ENCODE measurements at places on chromosomes 12 and 14. TPM values are rescaled to one million over a fixed set of nuclear protein-coding genes. Genes with fewer than 3 reads are reported as not detected.

GRCh38 chr14:20530771-20531571 lies 25.6 kb downstream of the RNASE10 start:
- DNase-seq = peak; percentile 86

The PLEK2 gene
- polyA plus RNA-seq = 3.6 TPM

DNA sequence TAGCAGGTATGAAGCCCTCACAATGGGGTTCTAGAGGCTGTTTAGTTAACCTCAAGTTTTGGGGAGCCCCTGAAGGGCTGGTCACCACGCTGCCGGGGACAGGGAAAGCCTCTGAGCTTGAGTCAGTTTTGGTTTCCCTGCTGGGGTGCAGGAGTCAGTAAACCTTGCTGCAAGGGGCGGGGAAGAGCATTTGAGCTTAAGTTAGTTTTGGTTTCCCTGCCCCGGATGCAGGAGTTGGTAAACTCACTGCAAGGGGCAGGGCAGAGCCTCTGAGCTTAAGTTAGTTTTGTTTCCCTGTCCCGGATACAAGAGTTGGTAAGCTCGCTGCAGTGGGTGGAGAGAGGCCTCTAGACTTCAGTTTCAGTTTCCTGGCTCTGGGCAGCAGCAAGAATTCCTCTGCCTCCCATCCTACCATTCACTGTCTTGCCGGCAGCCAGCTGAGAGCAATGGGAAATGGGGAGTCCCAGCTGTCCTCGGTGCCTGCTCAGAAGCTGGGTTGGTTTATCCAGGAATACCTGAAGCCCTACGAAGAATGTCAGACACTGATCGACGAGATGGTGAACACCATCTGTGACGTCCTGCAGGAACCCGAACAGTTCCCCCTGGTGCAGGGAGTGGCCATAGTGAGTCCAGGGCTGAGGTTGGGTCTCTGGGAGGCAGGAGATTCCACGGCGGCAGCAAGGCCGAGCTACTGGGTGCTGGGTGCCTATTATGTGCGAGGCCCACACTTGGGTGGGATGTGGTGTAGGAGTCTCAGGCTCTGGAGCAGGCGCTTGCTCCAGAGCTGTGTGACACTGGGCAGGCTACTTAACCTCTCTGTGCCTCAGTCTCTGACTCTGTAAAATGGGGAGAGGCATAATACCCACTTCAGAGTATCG lies at the start of gene OAS2:
Gene OAS2, plus strand, starts transcription at position 357 of the 878 bp plus-strand sequence. Its CDS starts 90 bp downstream, at position 447.
- peak; percentile 68 for DNase-seq

GRCh38 chr12:24759155-24759554 lies 189.7 kb downstream of the BCAT1 start:
- no peak for DNase-seq

DNA sequence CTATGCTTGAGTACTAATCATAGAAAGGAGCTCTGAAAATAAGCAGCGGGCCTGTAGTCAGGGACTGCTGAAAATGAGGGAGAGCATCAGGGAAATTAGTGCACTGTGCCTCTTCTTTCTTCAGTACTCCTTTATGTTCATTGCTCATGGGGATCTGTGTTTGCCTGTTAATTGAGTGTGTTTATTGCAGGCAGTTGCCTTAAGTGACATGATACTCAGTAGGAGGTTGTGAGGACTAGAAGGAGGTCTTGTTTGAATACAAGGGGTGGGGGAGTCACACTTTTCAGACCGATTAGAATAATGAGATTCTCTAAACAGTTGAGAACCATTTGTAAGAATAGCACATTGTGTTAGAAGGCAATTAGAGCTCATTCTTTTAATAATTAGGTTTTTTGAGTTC lies 102.6 kb upstream of the SLCO1C1 start:
- DNase-seq = no peak

DNA sequence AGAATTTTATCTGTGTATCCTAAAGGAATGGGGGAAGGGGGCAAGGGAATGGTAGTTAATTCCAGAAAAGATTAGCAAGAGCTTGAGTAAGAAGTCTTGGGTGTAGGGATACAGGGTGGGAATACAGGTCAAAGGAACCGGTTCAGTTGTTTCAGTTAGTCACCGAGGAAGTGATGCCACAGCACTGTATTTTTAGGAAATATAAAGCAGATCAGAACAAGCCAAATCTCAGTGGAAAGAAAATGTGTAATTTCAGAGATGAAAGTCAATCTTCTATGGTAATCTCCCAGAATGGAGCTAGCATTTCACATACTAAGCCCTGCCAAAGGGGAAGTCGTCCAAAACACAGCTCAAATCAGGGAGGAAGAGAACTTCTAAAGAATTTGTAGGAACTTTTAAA lies 4.7 kb upstream of the TUBA1C start:
- DNase-seq = peak; percentile 61

- DNase-seq = no peak
Observed at GRCh38 chr14:82192387-82192786, 658.7 kb upstream of the SEL1L start.

GRCh38 chr14:89865153-89865552 lies 89.4 kb downstream of the EFCAB11 start:
- no peak for DNase-seq

- DNase-seq = peak; percentile 33
Observed at GRCh38 chr12:106342397-106343213, 14.9 kb upstream of the POLR3B start.

GRCh38 chr14:90698379-90698869 lies 117.8 kb downstream of the TTC7B start:
- peak; percentile 82 for DNase-seq

- DNase-seq = no peak
Observed at GRCh38 chr14:21072031-21072473, 1.9 kb downstream of the ARHGEF40 start.

The FITM1 gene
- 0.93 TPM for polyA plus RNA-seq

The GPR135 gene
- 0.69 TPM for polyA plus RNA-seq

DNA sequence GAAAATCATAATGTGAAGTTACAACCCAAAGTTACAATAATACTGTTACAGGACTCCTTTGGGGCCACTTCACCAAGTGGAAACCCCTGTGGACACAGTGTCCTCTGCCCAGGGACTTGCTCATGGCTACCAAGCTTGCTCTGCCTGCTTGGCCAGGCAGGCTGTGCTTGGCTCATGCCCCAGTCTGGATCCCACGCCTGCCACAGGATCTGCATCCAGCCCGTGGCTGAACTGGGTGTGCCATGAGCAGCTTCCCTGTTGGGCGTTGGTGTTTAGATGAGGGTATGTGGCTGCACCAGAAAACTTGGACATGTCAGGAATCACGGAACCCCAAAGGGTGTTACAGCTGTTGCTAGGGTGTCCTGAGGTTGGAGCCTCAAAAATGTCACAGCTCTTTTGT lies 820.9 kb downstream of the SLC6A15 start:
- no peak for DNase-seq

DNA sequence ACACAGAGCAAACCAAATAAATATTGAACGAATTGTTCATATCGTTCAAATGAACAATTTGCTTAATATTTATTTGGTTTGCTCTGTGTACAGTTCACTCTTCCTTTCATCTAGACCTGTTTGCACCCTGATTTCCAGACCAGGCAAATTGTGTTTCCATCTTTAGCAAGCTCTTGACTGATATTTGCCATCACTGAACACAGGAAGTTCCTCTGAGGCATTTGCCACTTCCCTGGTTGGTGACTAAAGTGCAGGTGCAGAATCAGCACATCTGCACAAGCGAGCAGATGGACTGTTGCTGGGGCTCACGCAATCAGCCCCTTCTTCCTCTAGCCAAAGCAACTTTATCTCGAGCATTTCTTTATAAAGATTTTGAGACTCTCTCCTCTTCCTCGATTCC lies 112.9 kb downstream of the DAAM1 start:
- no peak for DNase-seq

- no peak for DNase-seq
Observed at GRCh38 chr12:108799401-108800243, 57.8 kb downstream of the SSH1 start.

GRCh38 chr12:5204271-5204670 lies 160.6 kb downstream of the KCNA5 start:
- no peak for DNase-seq

The CCDC38 gene
- 0.05 TPM for polyA plus RNA-seq

GRCh38 chr12:108410689-108411088 lies 71.6 kb upstream of the CMKLR1 start:
- no peak for DNase-seq

The SAMD15 gene
- polyA plus RNA-seq = 0.71 TPM

- no peak for DNase-seq
Observed at GRCh38 chr12:53034459-53034858, 15.4 kb upstream of the TNS2 start.

- no peak for DNase-seq
Observed at GRCh38 chr12:64256166-64256800, 34.2 kb upstream of the KICS2 start.

- peak; percentile 59 for DNase-seq
Observed at GRCh38 chr12:120500581-120500980, 4.7 kb downstream of the DYNLL1 start.

DNA sequence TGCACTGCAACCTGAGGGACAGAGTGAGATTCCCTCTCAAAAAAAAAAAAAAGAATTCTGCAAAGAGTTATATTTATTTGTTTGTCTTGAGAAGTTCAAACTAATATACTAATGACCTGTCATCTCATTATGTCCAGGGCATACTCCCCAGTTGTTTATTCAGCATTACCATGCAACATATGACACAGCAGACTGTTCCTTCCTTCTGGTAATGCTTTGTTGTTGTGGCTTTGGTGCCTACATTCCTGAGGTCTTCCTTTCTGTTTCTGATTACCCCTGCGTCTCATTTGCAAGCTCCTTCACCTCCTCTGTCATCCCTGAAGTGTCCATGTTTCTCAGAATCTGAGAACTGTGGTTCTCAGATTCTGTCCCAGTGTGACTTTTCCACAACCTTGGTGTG lies 55.3 kb downstream of the DERA start:
- DNase-seq = no peak

- DNase-seq = no peak
Observed at GRCh38 chr12:117119592-117120198, 20.5 kb upstream of the TESC start.

GRCh38 chr12:103855036-103855712 lies 14.1 kb upstream of the NT5DC3 start:
- no peak for DNase-seq

DNA sequence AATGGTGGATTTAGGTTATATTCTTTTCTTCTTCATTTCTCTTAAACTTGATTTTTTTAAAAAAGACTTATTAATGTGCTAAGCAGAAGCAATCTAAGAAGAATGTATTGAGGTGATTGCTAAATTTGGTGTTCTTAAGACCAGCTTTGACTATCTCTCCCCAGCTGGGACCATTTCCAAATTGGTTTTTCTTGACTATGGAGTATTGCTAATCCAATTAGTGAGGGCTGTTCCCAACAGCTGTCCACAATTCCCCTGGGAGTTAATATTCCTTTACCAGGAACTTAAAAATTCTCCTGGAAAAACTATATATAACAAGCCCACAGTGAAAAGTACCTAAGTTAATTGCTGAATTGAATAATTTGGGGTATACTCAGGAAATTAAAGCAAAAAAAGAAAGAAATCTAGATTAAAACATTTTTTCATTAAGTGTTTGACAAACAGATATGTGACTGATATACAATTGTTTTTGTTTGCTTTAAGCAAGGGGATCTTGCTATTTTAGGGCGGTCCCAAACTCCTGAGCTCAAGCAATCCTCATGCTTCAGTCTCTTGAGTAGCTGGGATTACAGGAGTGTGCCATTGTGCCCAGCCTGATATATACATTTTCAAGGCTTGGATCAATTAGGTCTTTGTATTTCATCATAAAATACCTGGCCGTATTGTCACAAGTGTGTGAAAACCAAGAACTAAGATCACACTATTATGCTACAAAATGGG lies 105.0 kb downstream of the FAR2 start:
- DNase-seq = no peak

The FKBP4 gene
- polyA plus RNA-seq = 26.7 TPM

The NANOG gene
- not detected for polyA plus RNA-seq

The STYK1 gene
- polyA plus RNA-seq = 0.67 TPM

- DNase-seq = no peak
Observed at GRCh38 chr12:104090685-104091084, 26.4 kb downstream of the HCFC2 start.

- DNase-seq = no peak
Observed at GRCh38 chr14:21251215-21251614, 18.0 kb downstream of the HNRNPC start.

- no peak for DNase-seq
Observed at GRCh38 chr14:93496856-93497741, 66.4 kb downstream of the UNC79 start.

DNA sequence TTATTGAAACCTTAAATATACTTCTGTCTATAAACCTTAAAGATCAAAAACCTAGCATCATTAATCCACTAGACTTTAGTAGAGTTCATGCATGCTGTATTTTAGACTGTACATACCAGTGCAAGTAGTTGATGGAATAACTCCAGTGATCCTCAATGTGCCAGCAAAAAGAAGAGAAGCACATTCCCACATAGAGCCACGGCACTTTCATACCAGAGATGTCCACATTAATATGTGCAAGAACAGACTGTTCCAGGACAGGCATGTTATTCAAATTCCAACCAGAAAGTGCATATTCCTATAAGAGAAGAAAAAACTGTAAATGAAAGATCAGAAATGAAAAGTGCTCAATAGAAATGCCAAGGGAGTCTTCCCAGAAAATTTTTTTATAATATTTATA lies 55.0 kb downstream of the KDM5A start:
- no peak for DNase-seq

DNA sequence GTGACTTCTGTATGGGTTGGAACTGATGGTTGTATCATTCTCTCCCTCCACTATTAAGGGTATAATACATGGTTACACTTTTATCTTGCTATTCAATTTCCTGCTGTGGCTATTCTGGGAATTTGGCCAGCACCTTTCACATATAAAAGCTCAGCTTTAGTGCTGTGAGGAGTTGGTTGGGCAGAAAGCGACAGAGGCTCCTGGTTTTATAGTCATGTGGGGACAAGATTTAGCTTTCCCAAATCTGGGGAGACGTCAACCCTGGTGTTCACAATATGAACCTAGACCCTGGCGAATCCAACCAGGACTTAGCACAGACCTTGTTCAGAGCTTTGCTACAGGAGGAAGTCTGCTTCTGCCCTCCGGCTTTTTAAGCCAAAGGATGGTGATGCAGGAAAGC lies 36.5 kb downstream of the FOS start:
- peak; percentile 87 for DNase-seq

DNA sequence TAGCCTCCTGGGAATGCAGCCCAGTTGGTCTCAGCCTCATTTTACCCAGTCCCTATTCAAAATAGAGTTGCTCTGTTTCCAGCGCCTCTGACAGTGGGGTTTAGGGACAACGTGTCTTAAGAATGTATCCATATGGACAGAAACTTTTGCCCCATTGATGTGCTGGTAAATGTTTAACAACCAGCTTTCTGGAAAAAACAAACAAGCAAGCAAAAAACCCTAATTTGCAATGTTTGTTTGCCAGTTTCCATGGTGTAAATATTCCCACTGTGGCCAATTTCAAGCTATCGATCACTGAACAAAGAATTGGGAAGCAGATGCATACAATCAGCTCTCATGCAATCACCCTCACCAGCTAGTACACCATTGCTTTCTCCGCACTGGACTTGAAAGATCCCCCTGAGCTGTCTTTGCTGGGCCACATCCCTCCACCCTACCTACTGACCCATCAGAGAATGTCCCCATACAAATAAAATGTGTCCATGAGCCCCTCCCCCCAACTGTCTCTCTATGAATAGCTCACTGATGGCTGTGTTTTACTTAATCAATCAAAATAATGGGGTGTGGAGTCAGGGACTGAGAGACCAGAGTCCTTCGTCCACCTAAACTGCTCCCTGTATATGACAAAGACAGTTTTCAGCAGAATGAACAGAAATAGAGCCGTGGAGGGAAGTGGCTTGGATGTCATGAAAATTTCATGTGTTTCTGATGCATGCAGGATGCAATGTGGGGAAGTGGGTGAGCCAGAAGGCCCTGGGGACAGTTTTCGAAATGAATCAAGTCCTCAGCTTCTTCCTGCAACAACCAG lies 40.8 kb downstream of the CCDC60 start:
- DNase-seq = peak; percentile 97

The ABCD4 gene
- polyA plus RNA-seq = 25.7 TPM

The ASPG gene
- polyA plus RNA-seq = 1.8 TPM

The SSPN gene
- polyA plus RNA-seq = 1.5 TPM
